Tongue (tissue), 3 donors: ENCODE measurements at places on chromosomes 6 and 20. TPM values are rescaled to one million over a fixed set of nuclear protein-coding genes. Genes with fewer than 3 reads are reported as not detected.

GRCh38 chr6:143753678-143754077 is 75.9 kb downstream of the PHACTR2 start:
- DNase-seq: no peak

The RCAN2 gene
- 10.8 TPM for total RNA-seq

The FAM210B gene
- 36.1 TPM for total RNA-seq

DNA sequence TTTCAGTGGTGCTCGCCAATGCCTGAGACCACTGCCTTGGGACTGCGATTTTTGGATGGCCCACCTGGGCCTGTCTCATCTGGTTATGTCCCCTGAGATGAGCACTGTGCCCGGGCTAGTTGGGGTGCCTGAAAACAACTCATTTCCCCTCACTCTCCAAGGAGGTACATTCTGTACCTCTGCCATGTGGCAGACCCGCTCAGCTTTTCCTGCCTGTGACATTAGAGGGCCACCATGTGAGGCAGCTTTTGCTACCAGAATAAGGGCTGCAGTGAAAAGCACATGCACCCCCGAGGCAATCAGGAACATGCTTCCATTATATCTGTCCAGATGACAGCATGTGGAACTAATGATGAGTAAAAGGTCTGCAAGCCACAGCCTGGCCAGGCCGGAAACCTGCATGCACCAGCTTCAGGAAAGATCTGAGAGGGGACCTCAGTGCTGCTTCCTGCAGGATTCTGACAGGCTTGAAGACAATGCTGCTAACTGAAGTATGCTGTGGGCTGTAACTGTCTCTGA is 11.3 kb upstream of the SRSF6 start:
- DNase-seq: no peak

DNA sequence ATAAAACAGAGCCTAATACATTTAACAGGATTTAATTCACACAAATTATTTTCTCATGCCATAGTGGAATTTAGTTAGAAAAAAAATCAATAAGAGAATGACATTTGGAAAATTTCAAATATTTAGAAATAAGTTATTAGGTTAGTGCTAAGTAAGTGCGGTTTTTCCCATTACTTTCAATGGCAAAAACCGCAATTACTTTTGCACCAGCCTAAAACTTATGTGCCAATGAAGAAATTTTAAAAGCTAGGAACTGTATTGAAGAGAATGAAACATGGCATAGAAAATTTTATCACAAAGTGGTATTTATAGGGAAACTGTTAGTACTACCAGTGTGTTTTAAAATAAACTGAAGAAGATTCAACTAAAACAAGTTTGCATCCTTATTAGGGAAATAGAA is 228.3 kb upstream of the FKBP1C start:
- no peak for DNase-seq

DNA sequence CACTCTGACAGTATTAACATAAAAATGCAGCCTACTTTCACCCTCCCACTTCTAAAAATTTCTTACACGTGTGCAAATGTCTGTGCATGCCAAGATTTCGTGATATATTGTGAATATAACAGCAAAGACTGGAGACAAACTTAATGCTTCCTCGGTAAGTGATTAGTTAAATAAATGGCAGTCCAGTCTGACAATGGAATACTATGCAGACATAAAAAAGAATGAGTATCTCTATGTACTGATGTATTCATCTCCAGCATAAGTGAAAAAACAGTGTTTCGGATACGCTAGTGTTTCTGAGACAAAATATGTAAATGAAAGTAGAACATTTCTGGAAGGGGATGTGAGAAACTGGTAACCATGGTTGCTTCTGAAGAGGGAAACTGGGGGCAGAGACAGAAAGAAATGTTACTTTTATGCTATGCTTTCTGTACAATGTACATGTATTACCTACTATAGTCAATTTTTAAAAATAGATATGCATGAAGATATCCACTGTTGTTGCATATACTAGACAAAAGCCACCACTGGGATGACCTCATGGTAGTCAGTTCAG is 7.0 kb downstream of the SLC22A23 start:
- DNase-seq: no peak

The EYA4 gene
- 31.4 TPM for total RNA-seq

- DNase-seq: peak; percentile 56
Observed at GRCh38 chr6:111952821-111953540, 79.7 kb upstream of the FYN start.

The RAET1E gene
- 8.8 TPM for total RNA-seq

- peak; percentile 10 for DNase-seq
Observed at GRCh38 chr6:155980768-155981079, 525.1 kb upstream of the NOX3 start.

The LRFN2 gene
- 0.72 TPM for total RNA-seq

The MUC21 gene
- 6.9 TPM for total RNA-seq

DNA sequence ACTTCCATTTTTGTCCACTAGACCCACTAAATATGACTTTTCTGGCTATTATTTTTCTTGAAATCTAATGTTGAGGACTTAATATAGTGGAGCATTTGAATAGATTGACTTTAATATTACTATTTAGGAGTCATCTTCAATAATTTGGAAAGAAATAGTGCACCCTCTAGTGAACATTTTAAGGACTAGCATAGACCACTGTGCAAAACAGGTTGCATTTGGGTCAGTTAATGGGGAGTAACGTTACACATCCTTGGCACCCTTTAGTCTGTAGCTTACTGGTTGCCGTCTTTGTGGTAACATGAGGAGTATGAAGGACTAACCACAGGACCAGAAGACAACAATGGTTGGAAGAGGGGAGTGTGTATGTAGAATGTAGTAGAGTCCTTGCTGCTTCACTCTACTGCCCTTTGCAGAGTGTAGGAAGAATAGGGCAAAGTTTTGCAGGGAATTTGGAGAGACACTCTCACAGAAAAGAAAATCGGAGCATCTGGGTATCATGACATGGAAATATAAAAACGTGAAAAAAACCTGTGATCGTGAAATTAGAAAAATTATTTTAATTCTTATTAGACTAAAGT is 25.2 kb downstream of the RFPL4B start:
- DNase-seq: no peak

DNA sequence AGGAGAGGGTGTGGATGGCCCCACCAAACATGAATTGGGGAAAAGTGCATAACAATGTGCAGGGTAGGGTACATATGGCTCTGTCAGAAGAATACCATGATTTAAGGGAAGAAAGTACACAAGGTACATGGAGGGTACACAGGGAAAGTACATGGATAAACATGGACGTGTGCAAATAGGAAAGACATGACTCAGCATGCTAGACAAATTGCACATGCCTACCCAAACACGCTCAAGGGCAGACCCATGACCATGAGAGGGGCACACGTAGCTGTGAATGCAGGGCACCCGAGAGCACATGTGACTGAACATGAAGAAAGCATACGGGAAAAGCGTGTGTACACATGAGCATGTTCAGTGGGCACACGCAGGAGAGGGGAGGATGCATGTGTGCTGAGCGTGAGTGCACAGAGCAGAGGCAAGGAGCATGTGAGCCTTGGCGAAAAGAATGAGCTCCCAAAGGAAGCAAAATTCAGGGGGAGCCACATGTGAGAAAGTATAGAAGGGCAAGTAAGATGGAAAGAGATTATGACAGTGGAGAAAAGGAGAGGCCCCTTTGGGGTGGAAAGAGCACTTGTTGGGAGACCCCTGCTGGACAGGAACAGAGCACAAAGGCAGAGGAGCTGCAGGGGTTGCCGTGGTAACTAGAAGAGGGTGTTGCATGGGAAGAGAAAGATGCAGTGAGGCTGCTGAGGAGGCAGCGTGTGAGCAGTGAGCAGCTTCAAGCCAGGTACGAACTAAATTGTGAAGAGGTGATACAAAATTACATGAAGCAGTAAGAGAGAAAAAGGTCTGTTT is 17.8 kb downstream of the OR2H2 start:
- peak; percentile 16 for DNase-seq

- no peak for DNase-seq
Observed at GRCh38 chr6:33164176-33164575, 28.1 kb downstream of the COL11A2 start.

The FAM209B gene
- not detected for total RNA-seq

GRCh38 chr6:47631797-47632196 is 66.6 kb upstream of the ADGRF4 start:
- no peak for DNase-seq

DNA sequence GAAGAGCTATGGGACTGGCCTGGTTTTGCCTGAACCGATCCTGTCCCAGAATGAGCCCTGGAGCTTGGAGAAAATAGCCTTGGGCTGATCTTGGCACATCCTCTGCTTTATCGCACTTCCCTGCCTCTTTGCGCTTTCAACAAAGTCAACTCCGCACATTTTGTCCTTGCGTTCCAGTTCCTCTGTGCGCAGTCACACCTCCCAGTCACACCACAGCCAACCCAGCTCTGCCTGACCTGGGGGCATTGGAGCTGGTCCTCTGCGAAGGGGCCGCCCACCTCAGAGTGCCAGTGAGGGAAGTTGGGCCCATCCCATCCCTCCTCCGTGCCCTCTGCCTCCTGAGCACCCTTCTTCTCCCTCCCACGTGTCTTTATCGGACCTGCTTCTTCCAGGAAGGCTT is 16.9 kb upstream of the UQCC2 start:
- DNase-seq: no peak

DNA sequence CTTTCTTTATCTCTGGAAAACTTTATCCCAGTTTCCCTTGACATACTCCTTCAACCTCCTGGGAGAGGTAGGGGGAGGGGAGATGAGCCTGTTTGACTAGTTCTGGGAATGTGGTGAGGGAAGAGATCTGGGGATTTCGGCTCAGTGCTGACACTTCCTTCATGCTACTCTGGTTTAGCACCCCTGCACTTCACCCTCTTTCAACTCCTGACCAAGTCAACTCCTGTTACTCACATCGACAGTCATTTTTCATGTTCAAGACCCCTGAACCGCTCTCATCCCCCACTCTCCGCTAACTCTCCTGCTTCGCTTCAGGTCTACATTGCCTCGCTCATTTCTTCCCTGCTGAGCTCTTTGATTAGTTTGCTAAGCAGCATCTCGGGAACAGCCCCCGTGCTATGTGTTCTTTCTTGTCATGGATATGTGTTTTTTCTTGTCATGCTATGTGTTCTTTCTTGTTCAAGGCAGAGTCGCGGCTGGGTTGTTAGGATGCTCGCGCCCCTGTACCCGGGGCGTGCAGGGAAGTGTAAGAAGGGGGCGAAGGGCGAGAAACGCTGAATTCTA is 16.6 kb upstream of the TRIM27 start:
- no peak for DNase-seq

The PTCHD4 gene
- total RNA-seq: 1.4 TPM

- no peak for DNase-seq
Observed at GRCh38 chr6:26367114-26367513, 2.1 kb downstream of the BTN3A2 start.

The NFATC2 gene
- 9.6 TPM for total RNA-seq

- DNase-seq: no peak
Observed at GRCh38 chr6:28312939-28313338, 23.0 kb downstream of the ZSCAN31 start.

- DNase-seq: peak; percentile 76
Observed at GRCh38 chr20:31569163-31570020, 35.7 kb upstream of the ID1 start.

DNA sequence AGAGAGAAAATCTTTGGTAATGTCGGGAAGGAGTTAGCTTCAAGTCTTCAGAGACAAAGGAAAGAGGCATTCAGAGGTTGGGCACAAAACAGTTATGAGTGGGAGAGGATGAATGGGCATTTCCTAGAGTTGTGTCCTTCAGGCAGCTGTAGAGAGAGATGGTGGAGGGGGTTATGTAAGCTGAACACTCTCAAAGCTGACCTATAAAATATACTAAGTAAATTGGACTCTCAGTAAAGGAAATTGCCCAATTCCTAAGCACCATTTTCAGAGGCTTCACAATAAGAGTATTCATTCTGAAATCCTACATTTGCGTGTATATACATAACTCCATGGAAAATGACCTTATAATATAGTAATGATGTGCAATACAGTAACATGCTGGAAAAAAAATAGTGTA is 161.2 kb downstream of the KCNQ5 start:
- DNase-seq: no peak

- DNase-seq: peak; percentile 66
Observed at GRCh38 chr6:49913636-49914375, 47.5 kb upstream of the CRISP1 start.

DNA sequence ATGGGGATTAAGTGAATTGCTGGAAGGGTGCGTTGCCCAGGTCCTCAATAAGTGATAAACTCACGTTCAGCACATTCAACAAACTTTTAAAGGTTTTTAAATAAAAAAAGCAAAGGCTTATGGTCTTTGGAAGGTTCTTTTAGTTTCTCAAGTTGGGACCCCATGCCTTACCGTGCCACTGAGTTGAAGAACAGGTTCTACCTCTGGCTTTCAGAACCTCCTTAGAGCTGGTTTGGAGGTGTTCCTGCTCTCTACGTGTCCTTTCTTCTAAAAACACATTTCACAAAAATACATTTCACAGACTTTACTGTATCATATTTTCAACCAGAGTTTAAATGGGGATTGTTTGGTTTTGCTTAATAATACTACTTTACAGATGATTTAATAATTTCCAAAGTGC is 29.0 kb downstream of the ARID1B start:
- DNase-seq: no peak

The ECT2L gene
- 0.31 TPM for total RNA-seq

GRCh38 chr6:28817808-28818145 is 106.0 kb downstream of the TRIM27 start:
- no peak for DNase-seq

The CCN5 gene
- total RNA-seq: 0.62 TPM

DNA sequence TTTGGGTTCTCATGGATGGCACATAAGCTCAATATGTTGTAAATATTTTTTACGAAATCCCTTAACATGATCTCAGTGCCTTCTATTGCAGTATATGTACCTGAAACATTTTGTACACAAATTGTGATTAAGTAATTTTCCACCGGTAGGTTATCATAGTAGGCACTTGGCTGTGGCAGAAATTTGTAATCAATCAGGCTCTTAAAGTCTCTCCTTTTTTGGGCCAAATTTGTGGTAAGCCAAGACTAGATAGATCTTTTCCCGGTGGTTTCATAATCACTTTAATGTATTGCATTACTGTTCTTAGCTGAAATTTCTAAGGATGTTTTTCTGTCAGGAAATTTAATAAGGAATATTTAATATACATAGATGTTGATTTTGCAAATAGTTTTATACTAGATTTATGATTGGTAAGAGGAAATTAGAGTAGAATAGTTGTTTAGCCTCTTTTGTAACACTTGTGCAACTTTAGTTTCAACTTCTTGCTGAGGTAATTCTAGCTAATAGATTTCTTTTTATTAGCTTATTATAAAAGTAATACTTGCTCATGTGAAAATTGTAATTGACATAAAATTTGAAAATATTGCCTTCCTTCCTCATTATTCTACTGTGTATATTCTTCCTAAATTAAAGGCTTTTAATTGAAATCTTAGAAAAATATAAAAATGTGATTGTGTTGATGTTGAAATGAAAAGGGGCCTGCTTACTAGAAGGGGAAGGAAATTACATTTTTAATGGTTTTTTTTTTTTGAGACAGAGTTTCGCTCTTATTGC is 3.2 kb downstream of the PCMT1 start:
- DNase-seq: no peak

GRCh38 chr20:7503501-7503900 is 436.8 kb downstream of the HAO1 start:
- DNase-seq: peak; percentile 45

The CST5 gene
- total RNA-seq: not detected

GRCh38 chr6:126143761-126144251 is 157.5 kb downstream of the TRMT11 start:
- no peak for DNase-seq

The ISM1 gene
- 7.6 TPM for total RNA-seq
